ENCODE measurements at places on chromosomes 1 and 21.
A peak's percentile ranks its signal among the peaks of the same experiment; 100 is the strongest.

DNA sequence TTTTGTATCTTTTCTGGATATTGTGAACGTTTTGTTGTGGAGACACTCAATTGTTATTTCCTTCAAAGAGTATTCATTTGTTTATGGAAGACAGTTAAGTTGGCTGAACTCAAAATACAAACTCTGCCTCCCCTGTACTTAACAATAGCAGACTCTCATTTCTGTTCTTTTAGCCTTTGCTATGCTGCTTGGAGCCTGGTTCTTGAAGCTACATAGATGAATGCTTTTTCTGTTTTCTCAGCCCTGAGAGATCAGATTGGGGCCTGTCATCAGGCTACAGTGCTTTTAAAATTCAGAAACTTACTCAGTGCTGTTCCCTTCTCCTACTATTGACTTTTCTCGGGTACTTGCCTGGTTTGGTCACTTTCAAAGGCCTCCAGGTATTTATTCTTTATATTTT is 215.7 kb upstream of the LYPLAL1 start:
- no peak for DNase-seq

DNA sequence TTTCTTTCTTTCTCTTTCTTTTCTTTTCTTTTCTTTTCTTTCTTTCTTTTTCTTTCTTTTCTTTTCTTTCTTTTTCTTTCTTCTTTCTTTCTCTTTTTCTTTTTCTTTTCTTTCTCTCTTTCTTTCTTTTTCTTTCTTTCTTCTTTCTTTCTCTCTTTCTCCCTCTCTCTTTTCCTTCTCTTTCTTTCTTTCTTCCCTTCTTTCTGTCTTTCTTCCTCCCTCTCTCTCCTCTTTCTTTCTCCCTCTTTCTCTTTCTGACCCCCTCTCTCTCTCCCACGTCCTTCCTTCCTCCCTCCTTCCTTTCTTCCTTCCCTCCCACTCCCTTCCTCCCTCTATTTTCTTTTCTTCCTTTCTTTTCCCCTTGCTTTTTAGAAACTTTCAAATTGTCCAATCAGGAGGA is 333.6 kb downstream of the PAPPA2 start:
- DNase-seq, result no peak

- DNase-seq, result no peak
Measured at GRCh38 chr1:7770669-7770996, 463 bp upstream of the VAMP3 start.

DNA sequence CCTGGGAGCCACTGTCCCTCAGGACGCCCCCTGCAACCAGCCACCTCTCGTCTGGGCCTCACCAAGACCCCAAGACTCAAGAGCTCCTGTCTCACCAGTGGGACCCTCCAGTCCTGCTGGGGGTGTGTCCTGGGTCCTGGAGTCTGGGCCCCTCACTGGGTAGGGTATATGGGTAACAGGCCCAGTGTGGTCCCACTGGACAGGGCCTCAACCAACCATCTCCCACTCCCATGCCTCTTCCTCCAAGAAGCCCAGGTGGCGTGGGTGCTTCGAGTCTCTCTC is 725 bp upstream of the VWA1 start:
- DNase-seq, result no peak

DNA sequence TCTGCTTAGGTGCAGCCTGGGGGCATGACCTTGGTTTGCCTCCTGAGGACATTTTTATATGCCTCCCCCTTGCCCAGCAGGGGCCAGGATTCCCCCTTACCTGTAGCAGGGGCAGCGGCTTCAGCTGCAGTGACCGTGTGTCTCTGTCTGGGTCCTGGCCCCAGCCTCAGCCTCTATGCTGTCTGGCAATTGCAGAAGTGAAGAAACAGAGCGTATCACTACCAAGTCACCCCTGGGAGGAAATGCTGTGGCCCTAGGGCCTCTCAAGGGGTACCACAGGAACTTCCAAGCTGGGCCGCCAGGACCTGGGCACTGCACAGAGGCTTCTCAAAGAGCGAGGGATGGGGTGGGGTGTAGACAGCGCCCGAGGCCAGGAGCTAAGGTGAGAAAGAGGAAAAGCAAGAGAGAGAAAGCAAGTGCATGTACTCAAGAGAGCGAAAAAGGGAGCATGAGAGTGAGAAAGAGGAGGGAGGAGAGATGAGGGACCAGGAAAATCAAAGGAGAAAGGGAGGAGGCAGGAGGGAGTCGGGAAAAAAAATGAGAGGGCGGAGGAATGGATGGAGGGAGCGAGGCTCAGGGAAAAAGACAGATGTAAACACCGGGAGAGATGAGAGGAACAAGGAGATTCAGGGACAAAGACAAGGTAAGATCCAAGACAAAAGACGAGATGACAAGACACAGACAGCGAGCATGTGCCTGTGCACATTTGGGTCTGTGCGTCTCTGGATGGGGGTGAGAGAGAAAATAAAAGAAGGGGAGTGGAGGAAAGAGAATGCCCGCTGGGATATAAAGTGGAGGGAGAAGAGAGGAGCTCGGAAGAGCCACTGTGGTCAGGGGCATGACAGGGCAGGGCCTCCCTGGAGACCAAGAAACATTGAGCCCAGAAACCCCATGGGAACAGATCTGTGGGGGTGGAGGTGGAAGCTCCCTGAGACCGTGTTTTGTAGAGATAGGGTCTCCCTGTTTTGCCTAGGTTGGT is at the start of gene PTAFR:
Gene PTAFR, minus strand, starts transcription at position 199 of the 979 bp plus-strand sequence. CDS start 25,669 bp downstream, outside the sequence.
- DNase-seq, result no peak

- no peak for DNase-seq
Measured at GRCh38 chr1:185375583-185375982, 58.5 kb upstream of the IVNS1ABP start.

DNA sequence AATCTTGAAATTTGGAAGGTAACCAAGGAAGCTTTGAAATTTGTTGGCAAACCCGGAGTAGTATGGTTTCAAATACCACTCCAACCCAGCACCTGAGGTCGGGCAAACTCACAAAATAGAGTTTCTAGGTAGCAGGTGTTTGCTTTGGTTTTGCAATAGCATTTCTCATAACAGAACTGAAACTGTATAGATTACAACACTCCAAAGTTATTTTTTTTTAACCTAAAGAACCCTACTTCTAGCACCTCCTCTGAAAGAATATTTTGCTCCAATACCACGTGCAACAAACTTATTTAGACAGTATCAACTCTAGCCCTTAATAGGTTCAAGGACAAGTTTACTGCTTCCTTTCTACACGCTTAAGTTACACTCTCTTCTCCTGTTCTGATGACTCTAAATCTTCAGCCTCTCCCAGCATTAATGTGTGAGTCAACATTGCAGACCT is 178.5 kb upstream of the FMN2 start:
- DNase-seq, result no peak

- DNase-seq, result no peak
Measured at GRCh38 chr1:6485168-6486101, 6.0 kb downstream of the PLEKHG5 start.

- DNase-seq, result no peak
Measured at GRCh38 chr1:113168946-113169345, 95.9 kb downstream of the LRIG2 start.

DNA sequence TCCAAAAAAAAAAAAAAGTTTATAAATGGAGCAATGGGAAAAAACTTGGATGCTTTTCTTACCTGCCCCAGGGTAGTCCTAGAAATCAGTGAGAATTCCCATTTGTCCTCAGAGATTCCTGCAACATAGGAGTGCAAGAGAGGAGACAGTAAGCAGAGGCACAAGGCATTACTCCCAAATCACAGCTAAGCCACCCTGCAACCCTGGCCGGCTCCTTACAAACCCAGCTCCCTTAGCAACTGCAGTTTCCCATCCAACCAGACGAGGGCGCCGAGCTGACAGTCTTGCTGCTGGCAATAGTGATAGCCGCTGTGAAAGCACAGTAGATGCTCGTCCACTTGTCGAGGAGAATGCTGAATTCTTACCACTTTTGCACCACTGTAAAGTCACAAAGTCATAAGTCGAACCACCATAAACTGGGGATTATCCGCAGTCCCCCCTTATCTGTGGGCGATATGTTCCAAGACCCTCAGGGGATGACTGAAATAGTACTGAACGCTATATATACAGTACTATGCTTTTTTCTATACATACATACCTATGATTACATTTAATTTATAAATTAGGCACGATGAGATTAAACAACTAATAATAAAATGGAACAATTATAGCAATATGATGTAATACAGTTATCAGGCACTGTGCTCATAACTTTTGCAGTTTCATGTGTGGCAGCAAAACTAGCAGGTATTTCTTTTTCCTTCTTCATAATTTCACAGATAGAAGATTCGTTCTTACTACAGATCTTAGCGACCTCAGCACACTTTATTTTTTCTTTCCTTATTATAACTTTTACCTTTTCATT is 6.0 kb upstream of the PITHD1 start:
- DNase-seq, result peak; percentile 86

DNA sequence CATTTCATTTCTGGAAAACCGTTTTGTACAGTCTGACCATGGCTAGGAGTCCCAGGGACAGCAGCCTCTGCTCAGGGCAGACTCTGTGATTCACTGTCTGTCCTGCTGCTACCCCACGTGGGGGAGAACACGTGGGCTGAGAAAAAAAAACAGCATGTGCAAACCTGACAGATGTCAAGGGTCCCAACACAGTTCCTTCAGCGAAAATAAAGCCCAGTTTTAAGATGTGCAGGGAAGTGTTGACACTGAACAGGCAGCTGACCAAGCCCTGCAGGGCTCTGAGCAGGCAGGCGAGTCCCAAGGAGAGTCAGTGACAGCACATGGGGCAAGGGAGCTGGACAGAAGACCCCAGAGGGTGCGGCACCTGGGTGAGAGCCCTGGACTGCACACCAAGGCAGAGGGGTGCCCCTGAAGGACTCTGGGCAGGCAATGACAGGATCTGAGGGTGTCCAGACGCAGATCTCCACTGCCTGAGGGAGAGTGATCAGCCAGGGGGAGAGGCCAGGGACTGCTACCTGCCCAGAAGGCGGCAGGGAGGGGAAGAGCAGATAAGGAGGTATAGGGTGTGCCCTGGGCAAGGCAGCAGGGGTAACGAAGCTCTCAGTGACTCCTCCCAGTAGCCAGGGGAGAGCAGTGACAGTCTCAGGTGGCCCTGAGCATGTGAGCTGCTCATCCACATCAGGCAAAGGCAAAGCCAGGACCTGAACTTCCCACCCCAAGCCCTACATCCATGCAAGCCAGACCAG is 5.1 kb upstream of the SPATC1L start:
- no peak for DNase-seq

- no peak for DNase-seq
Measured at GRCh38 chr1:117735045-117735992, 129.5 kb downstream of the TENT5C start.

- no peak for DNase-seq
Measured at GRCh38 chr1:240004086-240004749, 87.5 kb upstream of the FMN2 start.

GRCh38 chr1:214008791-214009422 is 21.1 kb downstream of the PROX1 start:
- no peak for DNase-seq

- DNase-seq, result no peak
Measured at GRCh38 chr1:154453574-154454352, 48.3 kb upstream of the TDRD10 start.

DNA sequence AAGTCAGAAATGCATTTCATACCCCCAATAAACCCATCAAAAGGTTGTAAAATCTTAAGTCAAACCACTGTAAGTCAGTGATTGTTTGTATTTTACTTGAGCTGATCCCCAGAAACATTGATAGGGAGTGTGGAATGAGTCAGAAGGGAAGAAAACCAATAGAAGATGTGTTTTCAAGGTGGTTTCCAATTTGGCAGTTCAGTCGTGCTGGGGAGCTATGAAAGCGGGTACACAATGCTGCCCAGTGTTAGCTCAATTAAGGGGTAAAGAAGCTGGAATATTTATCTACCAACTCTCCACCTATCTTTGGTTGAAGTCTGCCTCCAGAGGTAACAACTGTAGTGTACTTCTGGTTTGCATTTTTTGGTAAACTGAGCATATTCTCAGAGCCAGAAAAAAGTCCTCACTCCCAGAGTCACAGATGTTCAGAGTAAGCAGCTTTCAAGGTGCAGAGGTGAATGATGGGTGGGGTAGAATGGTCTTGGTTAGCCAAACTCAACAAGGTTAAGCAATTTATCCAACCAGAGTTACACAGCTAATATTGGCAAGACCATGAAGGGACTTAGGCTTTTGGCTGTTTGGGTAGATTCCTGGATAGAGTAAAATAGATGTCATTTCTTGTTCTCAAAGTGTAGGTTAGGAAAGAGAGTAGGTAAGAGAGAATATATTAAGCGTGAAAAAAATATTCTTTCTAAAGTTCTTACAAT is 202.9 kb upstream of the ADGRL2 start:
- no peak for DNase-seq

DNA sequence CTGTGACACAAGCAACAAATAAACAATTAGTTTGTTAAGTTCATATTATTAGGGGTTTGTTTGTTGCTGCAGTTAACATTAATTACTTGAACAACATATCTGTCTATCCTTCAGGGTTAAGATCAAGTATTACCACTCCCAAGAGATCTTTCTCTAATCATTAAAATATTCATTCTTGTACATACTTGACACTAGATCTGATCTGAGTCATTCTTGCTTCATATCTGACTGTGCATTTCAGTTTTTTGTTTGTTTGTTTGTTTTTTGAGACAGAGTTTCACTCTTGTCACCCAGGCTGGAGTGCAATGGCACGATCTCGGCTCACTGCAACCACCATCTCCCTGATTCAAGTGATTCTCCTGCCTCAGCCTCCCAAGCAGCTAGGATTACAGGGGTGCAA is 613.3 kb upstream of the PLXNA2 start:
- DNase-seq, result no peak

DNA sequence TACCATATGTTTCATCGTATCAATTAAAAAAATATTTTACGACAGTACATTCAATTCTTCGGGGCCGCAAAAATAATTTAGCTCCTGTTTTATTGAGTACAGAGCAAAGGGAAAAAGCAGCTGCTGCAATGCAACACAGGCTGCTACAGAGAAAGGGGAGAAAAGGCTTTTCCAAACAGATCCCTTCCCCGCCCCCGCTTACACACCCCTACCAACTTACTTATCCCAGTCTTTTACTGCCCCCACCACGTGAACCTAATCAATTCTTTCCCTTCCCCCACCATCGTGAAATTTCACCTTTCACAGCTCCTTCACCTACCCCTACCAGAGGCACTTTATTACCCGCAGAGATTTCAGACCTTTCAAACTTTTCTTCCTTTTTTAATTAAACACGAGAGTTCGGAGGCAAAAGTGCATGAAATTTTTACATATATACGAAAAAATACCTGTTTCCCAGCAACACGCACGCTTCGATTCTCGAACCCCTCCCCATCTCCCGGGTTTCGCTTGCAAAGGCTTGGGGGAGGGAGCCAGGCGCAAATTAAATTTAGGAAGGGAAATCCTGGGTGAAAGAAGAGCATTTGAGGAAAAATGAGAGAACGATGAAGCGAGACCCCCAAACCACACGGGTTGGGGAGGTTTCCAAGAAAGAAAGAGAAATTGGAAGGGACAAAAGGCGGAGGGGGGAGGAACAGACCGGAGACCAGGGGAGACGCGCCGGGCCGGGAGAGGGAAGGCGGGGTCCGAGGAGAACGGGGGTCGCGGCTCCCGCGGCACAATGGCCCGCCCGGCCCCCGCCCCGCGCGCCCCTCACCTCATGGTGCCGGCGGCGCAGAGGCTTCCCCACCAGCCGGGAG is 823 bp downstream of the ENAH start:
- peak; percentile 49 for DNase-seq

- DNase-seq, result no peak
Measured at GRCh38 chr1:50418600-50419109, 4.6 kb downstream of the DMRTA2 start.

Data from SJSA1 (cell line).